ENCODE measurements at places on chromosomes 1 and 21.

- DNase-seq, result no peak
Observed at GRCh38 chr1:116751146-116751545, 3.1 kb upstream of the CD2 start.

GRCh38 chr1:246705368-246705767, 18.8 kb upstream of the SCCPDH start:
- no peak for DNase-seq

DNA sequence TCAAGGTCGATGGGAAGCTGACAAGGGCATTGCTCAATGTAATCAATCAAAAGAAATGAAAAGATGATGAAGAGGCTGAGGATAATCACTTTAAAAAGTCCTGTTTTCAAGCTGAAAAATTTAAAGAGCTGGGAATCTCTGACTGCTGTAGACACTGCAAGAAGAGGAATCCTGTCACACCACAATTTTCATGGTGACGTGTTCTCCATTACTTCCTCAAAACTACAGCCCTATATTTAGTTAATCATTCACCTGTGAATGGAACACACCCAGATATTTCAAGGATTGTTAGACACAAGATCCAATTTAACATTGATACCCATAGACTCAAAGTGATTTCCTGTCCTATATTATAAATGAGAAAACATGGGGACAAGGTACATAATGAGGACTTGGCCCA, 1048.3 kb downstream of the AMY1C start:
- DNase-seq, result no peak

- DNase-seq, result no peak
Observed at GRCh38 chr1:34780528-34780927, 486 bp upstream of the GJB3 start.

GRCh38 chr1:1304331-1305299, 3.1 kb downstream of the ACAP3 start:
- DNase-seq, result peak; percentile 57

- DNase-seq, result no peak
Observed at GRCh38 chr1:88923224-88923623, 31.9 kb upstream of the GTF2B start.

GRCh38 chr1:2019172-2019543, at the start of gene GABRD:
GABRD (plus strand) TSS chr1:2019345; CDS start chr1:2019424, 79 bp downstream.
- DNase-seq, result peak; percentile 84

DNA sequence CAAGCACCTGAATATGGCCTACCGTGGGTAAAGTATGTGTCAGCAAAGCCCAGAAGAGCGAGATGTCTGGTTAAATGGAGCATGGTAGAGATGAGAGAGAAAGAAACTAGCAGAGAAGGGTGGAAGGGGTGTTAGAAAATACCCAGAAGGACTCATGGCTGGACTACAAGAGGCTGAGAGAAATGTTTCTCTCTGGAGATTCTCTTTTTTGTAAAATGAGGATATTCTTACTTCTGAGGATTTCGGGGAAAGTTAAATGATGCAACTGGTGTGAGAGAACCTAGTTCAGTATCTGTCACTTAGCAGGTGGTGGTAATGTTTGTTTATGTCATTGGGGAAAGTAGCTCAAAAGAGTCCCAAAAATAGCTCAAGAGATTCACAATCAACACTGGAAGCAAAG, 7.2 kb upstream of the EPS15 start:
- no peak for DNase-seq

DNA sequence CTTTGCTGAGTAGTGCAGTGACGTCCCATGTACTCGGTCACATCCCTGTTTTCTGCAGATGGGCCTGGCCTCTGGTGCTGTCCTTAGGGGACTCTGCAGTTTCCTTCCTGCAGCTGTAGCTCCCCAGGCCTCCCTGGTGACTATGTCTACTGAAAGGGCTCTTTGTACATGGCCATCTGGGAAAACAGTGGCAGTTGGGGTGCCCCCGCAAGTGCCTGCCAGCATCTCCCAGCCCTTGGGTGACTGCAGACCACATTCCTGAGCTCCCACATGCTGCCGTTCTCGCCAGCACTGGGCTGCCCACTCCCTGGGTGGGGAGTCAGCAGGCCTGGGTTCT, 37.5 kb upstream of the KCNA10 start:
- DNase-seq, result no peak
